ENCODE measurements at places on chromosomes 11 and 22.

DNA sequence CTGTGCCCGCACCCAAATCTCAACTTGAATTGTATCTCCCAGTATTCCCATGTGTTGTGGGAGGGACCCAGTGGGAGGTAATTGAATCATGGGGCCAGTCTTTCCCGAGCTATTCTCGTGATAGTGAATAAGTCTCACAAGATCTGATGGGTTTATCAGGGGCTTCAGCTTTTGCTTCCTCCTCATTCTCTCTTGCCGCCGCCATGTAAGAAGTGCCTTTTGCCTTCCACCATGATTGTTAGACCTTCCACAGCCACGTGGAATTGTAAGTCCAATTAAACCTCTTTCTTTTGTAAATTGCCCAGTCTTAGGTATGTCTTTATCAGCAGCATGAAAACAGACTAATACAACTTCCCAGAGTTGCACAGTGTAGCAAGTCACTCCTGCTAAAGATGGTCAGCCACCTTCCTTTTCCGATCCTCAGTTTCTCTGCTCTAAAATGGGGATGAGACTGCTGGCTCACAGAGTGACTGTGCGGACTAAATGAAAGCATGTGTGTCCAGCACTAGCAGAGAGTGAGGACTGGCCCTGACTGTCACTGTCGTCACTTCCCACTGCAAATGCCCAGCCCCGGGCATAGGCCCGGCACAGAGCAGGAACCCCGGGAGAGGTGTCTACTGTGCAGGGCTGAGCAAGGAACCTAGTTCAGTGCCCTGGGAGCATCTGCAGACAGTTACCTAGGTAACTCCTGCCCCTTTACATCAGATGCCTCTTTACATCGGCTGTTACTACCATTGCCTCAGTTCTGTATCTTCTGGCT lies 9.5 kb downstream of the TSKU start:
- DNase-seq: no peak

DNA sequence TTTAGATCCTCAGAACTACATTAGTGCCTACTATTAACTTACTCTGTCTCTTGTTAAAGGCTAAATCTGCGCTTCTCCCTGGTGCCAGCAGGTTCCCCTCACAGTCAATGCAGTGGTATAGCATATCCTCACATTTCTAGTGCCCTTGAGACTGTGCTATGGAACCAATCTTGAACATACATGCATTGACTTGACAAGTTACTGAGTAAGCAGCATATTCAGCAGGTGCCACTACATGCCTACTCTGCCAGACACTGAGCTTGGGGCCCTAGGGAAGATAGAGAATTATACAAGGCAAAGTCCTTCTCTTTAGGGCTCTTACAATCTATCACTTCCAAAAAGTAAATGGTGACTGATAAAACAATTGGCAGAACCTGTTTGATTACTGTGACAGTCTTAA lies 3.2 kb downstream of the FUT4 start:
- peak; percentile 29 for DNase-seq

DNA sequence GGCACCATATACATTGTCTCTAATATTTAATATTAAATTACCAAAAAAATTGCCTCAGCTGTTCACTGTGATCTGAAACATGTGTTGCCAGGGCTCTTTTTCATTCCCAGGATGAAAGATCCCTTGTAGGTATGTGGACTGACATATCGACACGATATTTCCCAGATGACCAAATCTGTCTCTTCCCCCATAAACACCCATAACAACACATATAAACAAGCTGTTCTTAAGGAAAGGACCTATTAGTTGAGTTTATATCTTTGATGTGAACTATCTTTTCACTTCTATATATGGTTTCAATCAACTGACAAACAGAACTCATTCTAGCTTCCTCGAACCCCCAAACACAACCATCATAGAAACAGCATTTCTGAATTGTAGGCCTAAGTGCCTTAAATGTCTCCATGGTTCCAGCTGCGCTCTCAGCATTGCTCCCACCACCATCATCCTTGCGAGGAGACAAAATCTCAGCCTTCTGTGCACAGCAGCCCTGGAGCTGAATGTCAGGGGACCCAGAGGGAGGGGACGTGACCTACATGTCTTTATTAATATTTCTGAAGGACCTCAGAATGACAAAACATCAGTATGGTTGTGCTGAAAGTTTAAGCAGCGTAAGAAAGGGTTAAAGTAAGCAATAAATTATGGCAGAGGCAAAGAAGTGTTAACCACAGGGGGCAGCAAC lies 67.0 kb downstream of the ETS1 start:
- no peak for DNase-seq

DNA sequence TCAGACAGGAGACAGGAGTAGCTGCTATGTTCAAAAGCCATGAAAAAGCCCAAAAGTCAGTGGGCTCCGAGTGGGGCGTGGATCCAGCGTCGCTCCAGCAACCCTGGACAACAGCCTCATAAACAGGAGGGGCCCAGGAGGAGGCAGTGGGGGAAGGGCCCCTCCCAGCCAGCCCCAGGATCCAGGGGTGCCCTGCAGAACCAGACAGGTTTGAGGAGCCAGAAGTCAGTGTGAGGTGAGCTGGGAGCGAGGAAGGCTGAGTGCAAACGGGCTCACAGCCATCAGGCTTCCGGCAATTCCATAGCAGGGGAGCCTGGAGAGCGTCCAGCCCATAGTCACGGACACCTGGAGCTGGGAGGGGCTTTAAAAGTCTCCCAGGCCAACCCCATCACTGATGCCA lies 217.7 kb downstream of the MN1 start:
- no peak for DNase-seq

- DNase-seq: no peak
These were observed 18.8 kb downstream of the PPIL2 start for GRCh38 chr22:21684492-21685163.

DNA sequence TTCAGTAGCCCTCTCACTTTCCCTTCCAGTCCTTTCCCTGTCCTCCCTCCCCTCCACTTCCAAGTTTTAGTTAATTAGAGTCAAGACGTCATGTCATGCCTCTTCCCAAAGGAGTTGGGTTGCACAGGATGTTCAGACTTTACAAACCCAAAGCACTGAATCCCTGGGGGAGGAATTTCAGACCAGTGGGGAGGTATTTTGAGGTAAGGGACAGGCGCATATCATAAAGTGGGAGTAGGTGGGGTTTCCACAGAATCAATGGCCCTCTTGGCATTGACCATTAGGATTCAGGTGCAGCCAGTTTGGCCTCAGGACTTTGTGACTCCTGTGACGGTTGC lies 733 bp upstream of the ACP2 start:
- no peak for DNase-seq

GRCh38 chr11:17979770-17980371 lies 33.0 kb downstream of the SERGEF start:
- peak; percentile 22 for DNase-seq

GRCh38 chr11:75771646-75772410 lies 3.2 kb downstream of the DGAT2 start:
- peak; percentile 84 for DNase-seq

DNA sequence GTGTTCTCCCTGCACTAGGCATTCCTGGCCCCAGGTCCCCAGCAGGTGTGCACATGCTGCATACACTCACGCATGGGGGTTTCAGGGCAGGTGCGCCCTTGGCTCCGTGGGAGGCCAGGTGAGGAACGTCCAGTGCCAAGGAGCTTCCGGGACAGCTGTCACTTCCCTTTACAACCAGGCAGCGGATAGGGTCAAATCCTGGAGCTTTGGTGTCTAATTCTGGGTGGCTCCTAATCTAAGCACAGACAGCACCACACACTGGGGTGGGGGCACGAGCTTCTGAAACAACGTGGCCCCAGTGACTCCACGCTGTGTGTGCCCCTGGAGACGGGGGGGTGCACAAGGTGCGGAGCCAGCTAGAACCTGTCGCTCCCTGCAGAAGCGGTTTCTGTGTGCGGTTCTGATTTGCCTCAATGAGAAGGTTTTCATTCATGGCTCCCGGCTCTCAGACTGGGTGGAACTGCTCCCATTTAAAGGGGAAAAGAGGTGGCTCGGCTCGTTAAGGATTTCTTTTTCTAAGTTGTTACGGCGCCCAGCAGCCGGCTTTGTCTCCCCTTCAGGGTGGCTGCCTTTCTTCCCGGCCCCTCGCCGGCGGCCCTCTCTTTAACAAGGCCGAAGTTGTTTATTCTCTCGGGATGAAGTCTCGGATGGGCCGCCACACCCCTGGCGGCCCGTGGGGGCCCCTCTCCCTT lies 5.0 kb downstream of the CCND1 start:
- no peak for DNase-seq

DNA sequence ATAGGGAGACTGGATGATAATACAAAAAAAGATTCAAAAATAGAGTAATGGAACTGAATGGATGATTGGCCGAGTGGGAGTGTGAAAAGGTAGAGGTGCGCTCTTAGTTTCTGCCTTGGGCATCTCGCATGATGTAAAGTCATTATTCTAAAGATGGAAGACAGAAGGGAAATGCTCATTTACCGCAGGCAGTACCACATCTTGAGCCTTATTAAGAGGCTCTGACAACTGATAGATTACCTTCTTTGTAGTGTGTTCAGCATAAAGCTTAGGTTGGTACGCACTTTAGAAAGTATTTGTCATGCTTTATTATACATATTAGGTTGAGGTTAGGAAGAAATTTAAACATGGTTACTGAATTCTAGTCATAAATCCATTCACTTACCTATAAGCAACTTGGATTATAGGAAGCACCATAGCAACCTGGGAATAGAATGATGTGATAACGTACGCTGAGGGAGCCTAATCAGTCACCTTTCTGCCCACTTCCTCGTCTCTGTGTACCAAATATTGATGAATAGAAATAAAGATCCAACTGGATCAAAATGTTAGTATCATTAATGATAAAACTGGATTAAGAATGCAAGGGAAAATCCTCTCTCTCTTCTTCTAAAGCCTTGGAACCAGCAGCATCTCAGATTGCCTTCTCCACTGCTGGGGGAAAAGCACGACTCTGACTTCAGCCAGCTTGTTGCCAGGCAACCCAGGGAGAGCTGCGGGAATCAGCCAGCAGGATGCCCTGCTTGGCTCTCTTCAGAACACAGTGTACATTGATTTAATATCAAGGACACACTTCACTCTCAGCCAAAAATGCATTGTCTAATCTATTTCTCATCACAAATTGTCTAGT lies 29.0 kb upstream of the VWA5A start:
- DNase-seq: no peak

GRCh38 chr11:8867931-8868631 lies 42.9 kb upstream of the AKIP1 start:
- DNase-seq: no peak

- DNase-seq: no peak
These were observed 8.0 kb downstream of the RAB6A start for GRCh38 chr11:73752903-73753302.

GRCh38 chr11:113782134-113782533 lies 2.5 kb downstream of the CLDN25 start:
- DNase-seq: no peak

GRCh38 chr22:28931844-28932567 lies 48.6 kb downstream of the ZNRF3 start:
- DNase-seq: no peak

DNA sequence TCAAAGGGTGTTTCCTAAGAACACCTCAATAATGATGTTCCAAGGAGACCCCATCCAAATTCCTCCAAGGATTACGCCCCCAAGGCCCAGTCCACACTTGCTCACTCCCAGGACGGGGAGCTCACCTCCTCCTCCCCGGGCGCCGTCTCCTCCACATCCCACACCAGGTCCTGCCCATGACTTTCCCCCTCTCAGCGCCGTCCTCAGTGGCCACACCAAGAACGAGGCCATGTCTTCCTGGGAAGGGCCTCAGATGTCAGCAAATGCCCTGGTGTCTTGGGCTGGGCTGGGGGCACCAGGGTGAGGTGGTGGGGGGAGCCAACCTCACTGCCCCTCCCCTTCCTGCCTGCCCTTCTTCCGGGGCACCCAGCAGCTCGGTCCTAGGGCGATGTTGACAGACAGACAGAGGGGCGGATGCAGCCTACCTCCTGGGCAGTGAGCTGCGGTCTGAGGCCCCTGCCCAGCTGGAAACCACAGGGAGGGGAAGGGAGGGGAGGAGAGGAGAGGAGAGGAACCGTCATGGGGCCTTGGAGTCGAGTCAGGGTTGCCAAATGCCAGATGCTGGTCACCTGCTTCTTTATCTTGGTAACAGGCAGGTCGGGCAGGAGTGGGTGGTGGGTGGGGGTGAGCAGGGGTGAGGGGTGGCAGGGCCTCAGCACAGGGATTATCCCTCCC lies at the start of the genes C11orf21 and TSPAN32:
TSS of gene C11orf21 (minus strand) at position 288 of the 675 bp plus-strand sequence. CDS start at position 178, 110 bp downstream.
TSS of gene TSPAN32 (plus strand) at position 383 of the 675 bp plus-strand sequence. CDS start at position 520, 137 bp downstream.
- DNase-seq: peak; percentile 90

DNA sequence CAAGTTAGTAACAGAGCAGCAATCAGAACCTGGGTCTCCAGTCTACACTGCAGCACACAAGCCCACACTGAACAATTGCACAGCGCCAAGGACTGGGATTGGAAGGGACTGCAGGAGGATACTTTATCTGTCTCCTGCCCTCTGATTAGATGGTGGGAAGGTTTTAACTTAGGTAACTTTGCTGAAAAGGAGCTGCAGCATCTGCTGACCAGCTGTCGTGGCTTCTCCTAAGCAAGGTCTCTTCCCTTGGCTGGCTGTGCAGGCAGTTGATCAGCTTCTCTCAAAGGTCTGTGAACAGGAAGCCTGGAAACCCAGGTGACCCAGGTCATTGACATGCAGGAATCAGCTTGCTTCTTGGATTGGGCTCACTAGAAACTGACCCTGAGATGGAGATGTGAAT lies 82.4 kb downstream of the ISX start:
- DNase-seq: no peak

DNA sequence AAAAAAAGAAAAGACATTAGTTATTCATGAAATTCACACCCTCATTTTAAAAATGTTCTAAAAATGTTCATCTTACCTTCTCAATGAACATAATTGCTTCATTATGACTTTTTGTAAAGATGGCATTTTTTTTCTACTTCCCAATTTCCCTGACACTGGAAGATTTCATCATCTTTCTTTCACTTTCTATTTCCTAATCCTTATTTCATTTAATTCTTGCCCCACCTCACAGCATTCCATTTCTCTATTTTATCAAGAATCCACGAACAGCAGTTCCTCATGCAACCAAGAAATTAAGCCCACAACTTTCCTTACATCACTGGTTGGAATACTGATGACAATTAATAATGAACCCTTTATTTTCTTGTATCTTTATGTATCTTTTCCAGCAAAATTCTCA lies 1.9 kb downstream of the PATL1 start:
- DNase-seq: peak; percentile 12

DNA sequence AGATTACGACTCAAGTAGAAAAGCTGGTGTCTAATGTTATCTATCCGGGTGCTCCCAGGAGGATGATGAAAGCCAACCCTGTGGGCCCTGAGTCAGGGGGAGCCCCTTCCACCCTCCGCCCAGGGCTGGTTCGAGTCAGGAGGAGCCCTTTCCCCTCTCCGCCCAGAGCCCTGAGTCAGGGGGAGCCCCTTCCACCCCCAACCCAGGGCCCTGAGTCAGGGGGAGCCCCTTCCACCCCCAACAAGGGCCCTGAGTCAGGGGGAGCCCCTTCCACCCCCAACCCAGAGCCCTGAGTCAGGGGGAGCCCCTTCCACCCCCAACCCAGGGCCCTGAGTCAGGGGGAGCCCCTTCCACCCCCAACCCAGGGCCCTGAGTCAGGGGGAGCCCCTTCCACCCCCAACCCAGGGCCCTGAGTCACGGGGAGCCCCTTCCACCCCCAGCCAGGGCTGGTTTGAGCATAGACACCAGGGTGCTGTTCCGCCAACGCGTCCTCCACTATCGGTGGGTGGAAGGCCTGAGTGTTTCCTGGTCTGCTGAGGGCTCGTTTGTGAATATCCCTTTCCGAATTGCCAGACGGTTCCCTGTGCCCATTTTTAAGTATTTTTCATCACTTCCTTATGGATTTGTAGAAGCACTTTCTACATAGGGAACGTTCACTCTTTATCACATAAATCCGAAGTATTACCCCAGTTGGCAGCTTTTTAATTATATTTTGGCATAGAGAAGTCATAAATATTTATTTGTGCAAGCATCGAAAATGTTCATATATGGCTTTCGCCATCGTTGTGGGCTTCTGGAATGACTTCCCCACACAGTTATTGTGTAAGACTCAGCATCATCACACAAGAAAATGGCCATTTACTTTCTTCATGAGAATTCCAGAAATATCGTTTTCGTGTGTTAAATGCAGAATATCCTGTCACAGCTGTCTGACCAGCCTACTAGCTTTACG lies 380.6 kb downstream of the BRD1 start:
- peak; percentile 5 for DNase-seq
